Right renal cortex interstitium (tissue), 3 donors: ENCODE measurements at places on chromosomes 6 and 20. TPM values are rescaled to one million over a fixed set of nuclear protein-coding genes. Genes with fewer than 3 reads are reported as not detected.

The ITPR3 gene
- 8.1 TPM for polyA plus RNA-seq

The MC3R gene
- not detected for polyA plus RNA-seq

The SAMD5 gene
- 14.4 TPM for polyA plus RNA-seq

The UST gene
- polyA plus RNA-seq, result 11.0 TPM

The BANF2 gene
- not detected for polyA plus RNA-seq

The PSORS1C2 gene
- polyA plus RNA-seq, result not detected

The PLCB1 gene
- 54.2 TPM for polyA plus RNA-seq

The MRAP2 gene
- 2.6 TPM for polyA plus RNA-seq

The VTA1 gene
- 79.7 TPM for polyA plus RNA-seq

The ENPP3 gene
- 12.7 TPM for polyA plus RNA-seq

The DNAAF9 gene
- polyA plus RNA-seq, result 28.6 TPM

The BPIFB4 gene
- polyA plus RNA-seq, result not detected

The HLA-DPA1 gene
- polyA plus RNA-seq, result 40.5 TPM

The PRND gene
- polyA plus RNA-seq, result 5.7 TPM

The IMPG1 gene
- polyA plus RNA-seq, result 1.9 TPM

The EFCAB8 gene
- polyA plus RNA-seq, result 0.33 TPM

The HLA-DOA gene
- polyA plus RNA-seq, result 5.4 TPM

The SIRPB2 gene
- polyA plus RNA-seq, result 0.31 TPM

The ADGRG6 gene
- polyA plus RNA-seq, result 30.0 TPM

The REM1 gene
- 0.60 TPM for polyA plus RNA-seq

The WFDC10B gene
- not detected for polyA plus RNA-seq

The DACT2 gene
- polyA plus RNA-seq, result 16.1 TPM

The BFSP1 gene
- polyA plus RNA-seq, result 3.9 TPM

The COL10A1 gene
- 0.54 TPM for polyA plus RNA-seq

The SRSF6 gene
- 274 TPM for polyA plus RNA-seq

The RTEL1 gene
- polyA plus RNA-seq, result 15.9 TPM

The PRR18 gene
- 0.21 TPM for polyA plus RNA-seq

The CLVS2 gene
- 0.31 TPM for polyA plus RNA-seq

The PCED1A gene
- 52.4 TPM for polyA plus RNA-seq

The HSPA1L gene
- polyA plus RNA-seq, result 4.3 TPM

The RIPPLY2 gene
- 0.10 TPM for polyA plus RNA-seq
